HS-5 (cell line): ENCODE measurements at places on chromosomes 6 and 20.
A peak's percentile ranks its signal among the peaks of the same experiment; 100 is the strongest.

GRCh38 chr6:107789361-107789760 lies 34.8 kb downstream of the SCML4 start:
- no peak for DNase-seq

GRCh38 chr20:37207171-37207570 lies 27.8 kb upstream of the MROH8 start:
- no peak for DNase-seq

DNA sequence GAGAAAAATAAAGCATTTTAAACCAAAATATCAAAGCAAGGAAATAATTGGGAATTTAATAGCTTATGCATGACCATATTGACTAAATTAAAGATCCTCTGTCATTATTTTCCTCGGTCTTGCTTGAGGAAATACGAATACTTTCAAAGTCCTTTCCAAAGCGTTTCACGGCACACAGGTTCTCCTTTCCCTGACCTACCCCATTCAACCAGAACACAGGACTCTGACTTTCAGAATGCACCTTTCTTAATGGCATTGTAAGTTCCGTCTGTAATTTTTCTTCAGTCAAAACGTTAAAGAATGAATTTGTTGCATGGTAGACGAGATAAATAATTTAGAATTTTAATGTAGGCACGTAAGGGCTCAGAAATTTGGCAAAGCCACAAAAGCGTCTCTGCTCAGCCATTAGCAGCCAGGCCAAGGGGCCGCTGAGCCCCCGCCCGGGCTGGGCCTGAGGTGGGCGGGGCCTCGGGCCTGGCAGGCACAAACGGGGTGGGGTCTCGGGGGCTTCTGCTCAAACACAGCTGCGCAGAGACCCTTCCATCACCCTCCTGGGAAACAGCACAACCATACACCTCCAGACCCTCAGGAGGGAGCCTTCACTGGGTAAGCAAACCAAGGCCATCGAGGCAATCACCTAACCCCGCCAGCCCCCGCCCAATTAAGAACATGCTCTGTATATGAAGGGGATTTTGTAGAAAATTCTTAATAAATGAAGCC lies 3.4 kb downstream of the NEDD9 start:
- no peak for DNase-seq

DNA sequence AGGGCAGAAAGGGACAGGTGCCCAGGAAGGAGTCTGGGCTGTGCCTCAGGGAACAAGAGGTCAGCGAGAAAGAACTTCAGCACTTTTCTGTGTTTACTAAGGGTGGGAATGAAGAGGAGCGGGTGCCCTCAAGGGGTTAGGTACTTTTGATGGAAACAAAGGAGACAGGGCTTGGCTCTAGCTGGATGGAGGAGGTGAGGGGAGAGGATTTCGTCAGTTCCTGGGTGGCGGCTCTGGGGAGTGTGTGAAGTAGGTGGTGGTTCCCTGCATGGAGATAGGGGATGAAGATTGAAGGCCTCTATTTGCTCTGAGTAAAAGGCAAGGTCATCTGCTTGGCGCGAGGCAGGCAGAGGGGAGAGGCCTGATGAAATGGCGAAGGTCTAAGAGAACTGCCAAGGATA lies 40.0 kb upstream of the ANKRD60 start:
- no peak for DNase-seq

DNA sequence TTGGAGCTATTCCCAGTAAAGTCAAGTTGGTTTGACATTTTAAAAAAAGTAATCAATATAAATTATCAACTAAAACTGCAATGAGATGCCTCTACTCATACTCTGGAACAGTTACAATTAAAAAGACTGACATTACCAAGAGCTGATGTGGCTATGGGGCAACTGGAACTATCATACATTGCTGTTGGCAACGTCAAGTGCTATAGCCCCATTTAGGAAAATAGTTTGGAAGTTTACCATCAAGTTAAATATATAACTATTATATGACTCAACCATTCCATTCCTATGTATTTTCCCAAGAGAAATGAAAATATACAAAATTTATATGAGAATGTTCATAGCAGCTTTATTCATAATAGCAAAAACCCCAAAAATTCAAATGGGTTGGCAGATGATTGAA lies 111.4 kb upstream of the HDGFL1 start:
- no peak for DNase-seq

DNA sequence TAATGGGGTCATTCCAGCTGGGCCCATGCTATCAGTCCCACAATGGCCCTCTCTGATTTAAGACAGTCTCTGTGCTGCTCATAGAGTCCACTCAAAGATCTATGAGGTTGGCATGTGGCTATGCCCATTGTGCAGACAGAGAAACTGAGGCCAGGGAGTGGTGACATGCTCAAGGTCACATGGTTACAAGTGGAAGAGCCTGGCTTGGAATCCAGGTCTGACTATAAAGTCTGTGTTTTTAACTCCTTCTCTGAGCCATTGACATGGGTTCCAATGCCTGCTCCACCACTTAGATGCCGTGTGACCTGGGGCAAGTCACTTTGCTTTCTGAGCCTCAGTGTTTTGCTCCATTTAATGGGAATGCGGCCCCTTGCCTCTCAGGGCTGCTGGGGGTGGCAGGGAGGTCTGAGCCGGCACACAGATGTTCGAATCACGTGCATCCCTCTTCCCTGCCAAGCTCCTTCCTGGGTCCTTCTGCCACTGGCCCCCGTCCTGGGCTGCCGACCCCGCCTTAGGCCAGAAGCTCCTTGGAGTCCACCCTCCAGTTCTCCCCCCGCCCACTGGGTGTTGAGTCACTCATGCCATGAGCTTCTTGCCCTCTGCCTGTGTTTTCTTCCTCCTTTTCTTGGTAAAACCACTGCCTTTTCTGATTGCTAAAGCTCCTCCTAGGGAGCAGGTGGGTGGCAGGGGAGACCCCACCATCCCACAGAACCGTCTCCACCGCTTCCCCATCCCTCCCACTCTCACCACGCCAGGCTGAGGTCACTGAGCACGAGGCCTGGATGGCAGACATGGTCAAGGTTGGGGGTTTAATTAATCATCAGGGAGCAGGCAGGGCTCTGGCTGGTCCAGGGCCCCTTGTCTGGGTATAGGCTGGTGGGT lies 35.7 kb downstream of the CEBPB start:
- DNase-seq: no peak

DNA sequence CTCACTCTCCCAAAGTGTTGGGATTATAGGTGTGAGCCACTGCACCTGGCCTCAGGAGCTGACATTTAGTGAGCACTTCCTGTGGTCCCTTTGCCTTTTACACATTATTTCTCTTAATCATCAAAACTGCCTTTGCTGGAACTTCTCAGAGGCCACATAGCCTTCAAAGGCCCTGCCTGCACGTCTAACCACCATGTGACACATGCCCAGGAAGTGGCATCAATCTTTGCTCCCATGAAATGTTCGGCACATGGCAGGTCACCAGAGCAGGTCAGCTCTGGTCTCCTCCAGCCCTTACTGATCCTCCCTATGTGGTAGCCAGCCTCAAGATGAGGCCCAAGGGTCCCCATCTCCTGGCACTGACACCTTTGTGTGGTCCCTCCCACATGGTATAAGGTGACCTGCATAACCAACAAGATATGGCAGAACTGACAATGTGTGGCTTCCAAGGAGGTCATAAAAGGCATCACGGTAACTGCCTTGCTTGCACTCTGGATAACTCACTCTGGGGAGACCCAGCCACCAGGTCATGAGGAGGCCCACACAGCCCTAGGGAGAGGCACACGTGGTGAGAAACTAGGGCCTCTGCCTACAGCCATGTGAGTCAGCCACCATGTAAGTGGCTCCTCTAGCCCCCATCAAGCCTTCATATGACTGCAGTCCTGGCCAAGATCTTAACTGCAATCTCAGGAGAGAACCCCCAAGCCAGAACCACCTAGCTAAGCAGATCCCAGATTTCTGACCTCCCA lies 28.8 kb upstream of the HMGA1 start:
- DNase-seq: no peak

GRCh38 chr6:39848171-39848570 lies 56.0 kb downstream of the DAAM2 start:
- DNase-seq: no peak

- DNase-seq: no peak
These were observed 46.9 kb upstream of the TAB2 start for GRCh38 chr6:149270616-149271015.

DNA sequence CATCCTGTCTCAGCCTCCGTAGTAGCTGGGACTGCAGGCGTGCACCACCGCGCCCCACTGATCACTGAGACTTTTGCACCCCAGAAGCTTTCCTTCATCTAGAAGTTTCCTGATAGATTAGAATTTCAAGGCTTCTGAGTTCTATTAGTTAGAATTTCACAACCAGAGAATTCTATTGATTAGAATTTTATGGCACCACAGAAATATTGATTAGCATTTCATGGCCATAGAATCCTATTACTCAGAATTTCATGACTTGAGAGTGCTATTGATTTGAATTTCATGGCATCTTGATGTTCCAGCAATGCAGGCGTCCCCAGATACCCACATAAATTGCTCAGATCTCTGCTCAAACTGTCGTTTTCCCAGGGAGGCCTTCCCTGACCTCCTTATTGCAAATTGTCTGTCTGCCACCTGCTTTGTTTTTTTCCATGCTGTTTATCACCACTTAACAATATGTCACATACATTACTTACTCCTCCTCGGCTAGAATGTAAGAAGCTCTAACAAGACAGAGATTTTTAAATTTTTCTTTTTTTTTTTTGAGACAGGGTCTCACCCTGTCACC lies 16.9 kb upstream of the CBFA2T2 start:
- DNase-seq: no peak

DNA sequence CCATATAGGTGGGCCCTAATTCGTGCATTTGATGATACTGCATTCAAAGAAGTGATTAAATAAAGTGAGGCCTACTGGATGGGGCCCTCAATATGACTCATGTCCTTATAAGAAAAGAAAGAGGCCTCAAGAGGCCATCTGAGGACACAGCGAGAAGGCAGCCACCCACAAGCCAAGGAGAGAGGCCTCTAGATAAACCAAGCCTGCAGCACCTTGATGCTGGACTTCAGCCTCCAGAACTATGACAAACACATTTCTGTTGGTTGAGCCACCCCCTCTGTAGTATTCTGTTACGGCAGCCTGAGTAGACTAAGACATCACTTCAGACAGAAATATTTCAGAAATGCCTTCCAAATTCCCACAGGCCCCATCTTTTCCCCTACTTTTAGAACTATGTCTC lies 82.5 kb upstream of the PLEKHG1 start:
- DNase-seq: no peak

DNA sequence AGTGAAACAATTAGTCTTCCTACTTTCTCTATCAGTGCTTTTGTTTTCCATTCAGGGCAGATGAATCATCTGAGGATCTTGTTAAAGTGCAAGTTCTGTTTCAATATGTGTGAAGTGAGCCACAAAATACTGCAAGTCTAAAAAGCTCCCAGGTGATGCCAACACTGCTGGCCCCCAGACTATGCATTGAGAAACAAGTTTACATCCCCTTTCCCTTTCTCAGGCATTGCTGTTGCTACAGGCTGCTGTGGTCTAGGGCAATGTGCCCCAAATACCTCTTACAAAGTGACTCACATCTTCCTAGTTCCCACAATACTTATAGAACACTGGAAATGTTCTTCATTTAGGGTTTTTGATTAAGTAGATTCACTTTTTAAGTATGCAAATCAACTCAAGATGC lies 31.8 kb downstream of the ABRACL start:
- peak; percentile 15 for DNase-seq

DNA sequence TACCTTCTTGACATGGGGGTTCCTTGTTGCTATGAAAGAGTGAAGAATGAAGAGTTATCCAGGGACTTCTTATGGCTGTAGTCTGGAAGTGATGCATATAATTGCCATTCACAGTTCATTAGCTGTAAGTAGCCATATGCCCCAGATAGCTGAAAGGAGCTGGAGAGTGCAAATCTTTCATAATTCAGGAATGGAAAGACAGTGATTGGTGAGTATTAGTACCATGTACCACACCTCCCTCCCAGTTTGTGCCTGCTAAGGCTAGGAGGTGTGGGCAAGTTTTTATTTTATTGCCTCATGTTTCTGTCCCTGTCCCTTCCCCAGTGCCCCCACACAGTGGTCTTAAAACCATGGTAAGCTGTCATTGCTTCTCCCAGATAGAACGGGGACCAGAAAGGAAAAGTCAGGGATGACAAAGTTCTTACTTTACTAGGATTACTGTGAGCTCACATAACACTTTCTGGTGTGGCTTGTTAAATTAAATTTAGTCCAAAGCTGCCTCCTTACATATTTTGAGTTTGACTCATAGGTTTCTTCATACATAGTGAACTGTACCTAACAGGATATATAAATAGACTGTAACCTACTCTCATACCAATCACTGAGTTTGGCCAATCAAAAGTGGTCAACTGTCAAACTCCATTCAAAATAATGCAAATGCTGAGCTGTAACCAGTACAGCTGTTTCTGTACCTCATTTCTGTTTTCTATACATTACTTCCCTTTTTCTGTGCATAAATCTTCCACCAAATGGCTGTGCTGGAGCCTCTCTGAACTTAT lies 119.4 kb downstream of the RFPL4B start:
- DNase-seq: peak; percentile 73

GRCh38 chr6:57221191-57221935 lies 744 bp downstream of the RAB23 start:
- peak; percentile 34 for DNase-seq

DNA sequence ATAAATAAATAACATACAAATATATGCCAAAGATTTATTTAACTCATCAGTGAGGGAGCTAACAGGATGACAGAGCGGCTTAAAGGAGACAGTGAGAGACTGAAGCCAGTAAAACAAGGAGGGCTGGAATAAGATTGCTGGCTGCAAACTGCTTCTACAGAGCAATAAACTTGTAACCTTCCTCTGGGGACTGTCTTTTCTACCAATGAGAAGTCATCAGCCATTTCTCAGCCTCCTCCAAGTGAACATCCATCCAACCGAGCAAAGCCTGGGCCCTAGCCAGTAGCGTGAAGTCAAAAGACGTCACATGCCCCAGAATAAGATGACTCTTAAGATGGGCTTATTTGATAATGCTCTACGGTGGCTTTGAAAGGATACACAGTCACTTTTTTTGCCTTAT lies 42.5 kb downstream of the CPXM1 start:
- DNase-seq: no peak

GRCh38 chr6:88586371-88587149 lies 376.9 kb downstream of the RNGTT start:
- no peak for DNase-seq

- no peak for DNase-seq
These were observed 1.5 kb downstream of the RBM38 start for GRCh38 chr20:57392512-57393271.

- no peak for DNase-seq
These were observed 99.7 kb downstream of the PRKN start for GRCh38 chr6:162627825-162628224.

GRCh38 chr6:39599973-39600372 lies 125.2 kb downstream of the KIF6 start:
- peak; percentile 26 for DNase-seq

GRCh38 chr6:116564921-116565872 lies 6.1 kb upstream of the RWDD1 start:
- no peak for DNase-seq

GRCh38 chr20:38120625-38120988 lies 44.5 kb downstream of the TGM2 start:
- no peak for DNase-seq

- no peak for DNase-seq
These were observed 61.8 kb downstream of the BANF2 start for GRCh38 chr20:17761604-17762003.

DNA sequence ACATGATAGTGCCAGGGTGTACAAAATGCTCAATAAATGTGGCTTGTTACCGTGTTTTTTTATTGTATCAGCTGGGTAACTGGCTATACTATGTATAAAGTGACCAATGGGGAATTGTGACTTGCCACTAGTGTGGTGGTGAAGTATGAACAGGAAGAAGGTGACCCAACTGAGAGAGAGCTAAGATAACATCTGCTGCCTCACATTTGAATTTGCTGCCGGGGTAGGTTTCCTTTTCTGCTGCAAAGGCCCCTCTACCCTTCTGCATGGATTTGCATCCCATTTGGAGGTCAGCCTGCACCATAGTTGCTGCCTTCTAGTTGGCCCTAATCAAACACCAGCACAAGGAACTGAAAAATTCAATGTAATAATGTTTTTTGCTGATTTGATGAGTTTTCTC lies 24.1 kb downstream of the IL17A start:
- DNase-seq: no peak
